ENCODE measurements at places on chromosomes 2 and 18.

DNA sequence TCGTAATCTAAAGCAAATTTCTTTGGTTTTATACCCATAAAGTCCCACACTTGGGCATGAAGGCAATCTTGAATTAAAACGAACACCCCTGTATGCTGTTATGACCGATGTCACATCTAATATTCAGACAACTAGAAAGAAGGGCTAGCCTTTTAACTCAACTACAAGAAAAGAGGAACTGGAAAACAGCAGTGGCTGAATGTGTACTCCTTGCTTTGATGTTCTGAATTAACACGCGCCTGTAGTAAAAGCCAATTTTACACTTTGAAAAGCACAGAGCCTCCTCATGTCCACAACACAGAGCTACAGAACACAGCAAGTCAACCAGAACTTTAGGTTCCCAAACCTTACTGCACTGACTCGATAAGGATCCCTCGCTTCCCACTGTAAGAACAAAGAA lies 147.6 kb downstream of the HDAC4 start:
- DNase-seq = no peak

GRCh38 chr2:203900253-203900652 lies 32.7 kb downstream of the CTLA4 start:
- peak; percentile 12 for DNase-seq

- no peak for DNase-seq
Measured at GRCh38 chr18:79574938-79575525, 104.6 kb upstream of the CTDP1 start.

GRCh38 chr18:48430150-48430549 lies 21.0 kb upstream of the ZBTB7C start:
- no peak for DNase-seq

DNA sequence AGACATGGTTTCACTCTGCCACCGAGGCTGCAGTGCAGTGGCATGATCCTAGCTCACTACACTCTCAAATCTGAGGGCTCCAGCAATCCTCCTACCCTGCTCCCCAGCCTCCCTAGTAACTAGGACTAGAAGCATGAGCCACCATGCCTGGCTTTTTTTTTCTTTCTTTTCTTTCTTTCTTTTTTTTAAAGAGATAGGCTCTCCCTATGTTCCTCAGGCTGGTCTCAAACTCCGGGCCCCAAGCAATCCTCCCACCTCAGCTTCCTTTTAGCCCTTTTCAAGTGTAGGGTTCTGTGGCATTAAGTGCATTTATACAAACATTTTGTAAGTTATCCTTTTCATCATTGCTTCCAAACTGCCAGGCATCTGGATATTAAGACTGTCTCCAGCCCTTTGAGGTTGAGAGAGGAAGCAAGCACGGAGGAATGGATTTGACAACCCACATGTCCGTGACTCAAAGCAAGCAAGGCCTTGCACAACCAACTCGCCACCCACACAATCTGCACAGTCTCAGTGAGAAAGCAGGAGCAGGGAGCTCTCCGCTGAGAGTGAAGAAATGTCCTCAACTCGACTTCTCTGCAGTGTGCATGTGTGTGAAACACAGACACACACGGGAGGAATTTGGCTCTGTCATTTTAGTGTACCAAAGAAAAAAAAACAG lies 65.6 kb downstream of the ATP8B1 start:
- peak; percentile 96 for DNase-seq

Data from EH (cell line).